Caki2 (cell line): ENCODE measurements at places on chromosomes 12 and 14.

- DNase-seq = no peak
These were observed 49.0 kb downstream of the TMEM117 start for GRCh38 chr12:43884683-43885410.

DNA sequence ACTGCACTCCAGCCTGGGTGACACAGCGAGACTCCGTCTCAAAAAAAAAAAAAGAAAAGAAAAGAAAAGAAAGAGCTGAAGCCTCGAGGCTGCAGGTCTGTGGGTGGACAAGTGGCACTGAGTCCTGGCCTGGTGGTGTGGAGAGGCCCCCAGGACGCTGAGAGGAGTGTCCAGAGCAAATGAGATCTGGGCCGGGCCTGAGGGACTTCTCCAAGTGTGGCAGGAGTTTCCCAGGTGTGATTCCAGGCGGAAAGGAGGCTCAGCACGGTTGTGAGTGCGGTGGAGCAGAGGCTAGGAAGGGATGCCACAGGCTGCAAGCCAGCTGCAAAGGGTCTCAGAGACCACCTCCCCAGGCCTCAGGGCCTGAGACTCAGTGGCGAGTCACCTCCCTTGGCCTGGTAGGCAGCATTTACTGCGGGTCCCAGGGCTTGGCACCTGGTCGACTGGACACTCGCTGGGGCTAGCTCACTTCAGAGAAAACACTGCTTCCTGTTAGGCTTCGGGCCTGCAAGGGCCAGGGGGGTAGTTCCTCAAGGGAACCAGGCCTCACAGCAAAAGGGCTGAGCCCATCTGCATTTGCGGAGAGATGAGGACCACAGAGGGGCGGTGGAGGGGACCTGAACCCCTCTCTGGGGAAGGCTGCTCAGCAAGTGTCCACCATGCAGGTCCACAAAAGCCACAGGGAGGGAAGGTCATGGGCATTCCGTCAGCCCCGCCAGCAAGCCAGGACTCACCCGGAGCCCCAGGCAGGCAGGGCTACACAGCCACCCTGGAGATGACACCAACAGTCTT, 11.7 kb downstream of the TTC7B start:
- DNase-seq = no peak

- no peak for DNase-seq
These were observed 2.5 kb upstream of the LALBA start for GRCh38 chr12:48572326-48572725.

DNA sequence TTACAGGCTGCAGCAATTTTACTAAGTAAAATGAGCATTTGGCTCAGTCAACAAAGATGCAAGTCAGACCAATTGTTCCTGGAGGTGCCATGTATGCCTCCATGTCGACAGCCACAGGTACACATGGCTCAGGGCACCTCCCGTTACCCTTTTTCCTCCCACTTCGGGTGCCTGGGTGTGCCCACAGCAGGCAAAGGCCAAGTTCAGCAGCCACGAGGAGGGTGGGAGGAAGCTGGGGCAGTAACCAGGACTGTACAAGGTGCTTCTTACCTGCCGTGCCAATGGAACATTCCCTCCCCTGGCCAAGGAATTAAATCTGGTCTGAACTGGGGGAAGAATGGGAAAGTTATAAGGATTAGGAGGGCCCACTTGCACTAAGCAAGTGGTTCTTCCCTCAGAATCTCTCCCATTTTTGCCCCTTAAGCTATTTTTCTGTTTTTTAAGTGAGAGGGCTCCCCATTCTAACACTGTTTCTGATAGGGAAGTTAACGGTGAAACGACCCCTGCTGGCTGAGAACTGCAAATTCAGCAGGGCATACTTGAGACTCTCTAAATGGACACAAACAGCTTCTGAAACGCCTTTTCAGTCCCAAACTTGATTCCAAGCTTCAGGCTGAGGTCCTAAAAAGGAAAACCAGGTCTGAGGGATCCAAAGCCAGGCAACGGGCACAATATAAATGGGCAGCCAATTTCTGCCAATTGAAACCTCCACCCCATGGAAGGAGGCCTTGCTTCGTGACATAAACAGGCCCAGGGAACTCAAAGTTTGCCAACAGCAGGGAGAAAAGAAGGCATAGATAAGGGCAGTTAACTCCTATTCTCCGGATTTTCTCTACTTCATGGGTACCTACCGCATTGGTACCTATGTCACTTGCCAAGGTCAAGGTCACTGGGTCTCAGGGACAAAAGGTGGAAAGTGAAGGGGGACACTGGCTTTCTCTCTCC, 24.8 kb downstream of the CLECL1 start:
- peak; percentile 19 for DNase-seq

- DNase-seq = no peak
These were observed 134.4 kb upstream of the FGD4 start for GRCh38 chr12:32264961-32265360.

DNA sequence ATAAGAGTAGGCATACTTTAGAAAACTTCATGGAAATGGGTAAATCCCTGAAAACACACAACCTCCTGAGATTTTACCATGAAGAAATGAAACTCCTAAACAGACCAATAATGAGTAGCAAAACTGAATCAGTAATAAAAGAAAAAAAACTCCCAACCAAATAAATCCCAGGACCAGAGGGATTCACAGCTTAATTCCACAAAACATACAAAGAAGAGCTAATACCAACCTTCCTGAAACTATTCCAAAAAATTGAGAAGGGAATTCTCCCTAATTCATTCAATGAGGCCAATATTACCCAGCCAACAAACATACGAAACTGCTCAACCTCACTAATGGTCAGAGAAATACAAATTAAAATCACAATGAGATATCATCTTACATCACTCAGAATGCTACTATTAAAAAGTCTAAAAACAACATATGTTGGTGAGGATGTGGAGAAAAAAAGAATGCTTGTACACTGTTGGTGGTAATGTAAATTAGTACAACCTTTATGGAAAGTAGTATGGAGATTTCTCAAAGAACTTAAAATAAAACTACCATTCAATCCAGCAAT, 97.3 kb upstream of the ST8SIA1 start:
- no peak for DNase-seq

GRCh38 chr12:42669553-42669952, 80.0 kb upstream of the PRICKLE1 start:
- no peak for DNase-seq

DNA sequence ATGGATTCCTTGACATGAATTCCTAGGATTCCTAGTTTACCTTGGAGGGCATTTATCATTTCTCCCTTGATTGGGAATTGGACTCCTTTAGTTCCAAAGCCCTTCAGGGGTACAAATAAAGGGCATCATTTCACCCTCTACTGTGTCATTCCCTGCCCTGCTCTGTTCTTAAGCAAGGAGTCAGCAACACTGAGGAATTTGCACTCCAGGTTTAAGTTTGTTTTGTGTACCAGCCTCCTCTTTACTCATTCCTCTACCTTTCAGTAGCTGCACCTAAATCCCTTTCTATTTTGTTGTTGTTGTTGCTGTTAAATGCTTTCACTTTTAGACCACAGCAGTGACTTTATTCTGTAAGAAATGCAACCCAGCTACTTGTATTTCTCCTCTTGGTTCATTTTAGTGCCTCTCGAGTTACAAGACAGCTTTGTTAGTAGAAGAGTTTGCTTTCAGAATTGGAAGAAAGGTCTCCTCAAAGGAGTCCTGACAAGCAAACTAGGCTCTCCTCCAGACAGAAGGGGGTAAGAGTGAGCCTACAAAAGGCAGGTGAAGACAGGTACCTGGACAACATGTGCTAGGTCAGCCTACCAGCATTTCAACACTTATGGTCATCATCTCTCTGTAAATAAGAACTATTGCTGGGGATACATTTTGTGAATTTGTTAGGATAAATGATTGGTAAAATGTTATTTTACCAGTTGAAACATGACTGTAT, 90.0 kb downstream of the RMST start:
- no peak for DNase-seq

- DNase-seq = no peak
These were observed 26.2 kb upstream of the ANKLE2 start for GRCh38 chr12:132787877-132788276.

DNA sequence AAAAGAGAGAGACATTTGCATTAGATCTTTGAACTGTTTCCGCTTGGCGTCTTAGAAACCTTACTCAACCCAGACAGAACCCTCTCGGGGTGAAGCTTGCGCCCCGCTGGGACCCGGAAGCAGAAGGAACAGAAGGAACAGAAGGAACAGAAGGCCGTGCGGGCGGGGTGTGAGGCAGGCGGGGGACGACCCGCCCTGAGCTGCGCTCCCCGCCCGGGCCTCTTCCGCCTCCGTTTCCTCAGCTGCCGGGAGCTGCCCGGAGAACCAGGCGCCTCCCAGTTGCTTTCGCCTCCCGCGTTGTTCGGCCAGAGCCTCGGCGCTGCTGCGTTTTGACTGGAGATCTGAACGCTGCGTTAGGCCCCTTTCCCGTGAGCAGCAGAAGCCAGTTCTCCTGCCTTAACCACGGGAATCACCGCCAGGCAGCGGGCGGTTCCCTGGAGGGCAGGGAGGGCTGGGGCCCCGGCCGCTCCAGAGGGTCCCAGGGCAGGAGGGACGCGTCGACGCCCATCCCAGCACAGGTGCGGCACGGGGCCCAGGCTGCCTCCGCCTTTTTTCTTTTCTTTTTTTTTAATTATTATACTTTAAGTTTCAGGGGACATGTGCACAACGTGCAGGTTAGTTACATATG, 19.3 kb upstream of the MMP17 start:
- DNase-seq = no peak

DNA sequence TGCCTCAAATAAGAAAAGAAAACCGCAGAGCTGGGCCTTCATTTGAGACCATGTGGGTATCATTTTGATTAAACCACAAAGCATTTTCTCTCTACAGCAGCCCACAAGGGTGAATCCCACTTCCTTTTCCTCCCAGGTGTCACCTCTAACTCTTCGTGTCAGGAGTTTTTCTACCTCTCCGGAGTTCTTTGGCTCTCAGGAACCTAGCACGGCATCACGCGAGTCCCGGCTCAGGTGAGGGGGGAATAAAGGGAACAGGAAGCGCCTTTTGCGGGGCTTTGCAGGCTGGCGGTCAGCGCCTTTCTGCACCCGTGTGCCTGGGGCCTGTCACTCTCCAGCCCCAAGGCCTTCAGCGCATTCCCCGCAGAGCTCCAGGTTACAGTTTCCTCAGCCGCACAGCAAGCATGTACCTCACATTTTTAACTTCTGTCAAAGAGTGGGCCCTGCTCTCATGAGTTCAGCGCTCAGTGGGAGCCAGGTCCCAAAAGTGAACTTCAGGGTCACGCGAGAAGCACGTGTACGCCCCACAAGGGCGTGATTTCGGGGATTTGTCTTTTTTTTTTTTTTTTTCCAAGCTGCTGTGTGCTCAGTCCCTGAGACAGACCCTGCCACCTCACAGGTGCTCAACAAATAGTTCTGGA, 740 bp upstream of the PRPF40B start:
- DNase-seq = no peak

- no peak for DNase-seq
These were observed 66.1 kb downstream of the PDZRN4 start for GRCh38 chr12:41254004-41254914.

DNA sequence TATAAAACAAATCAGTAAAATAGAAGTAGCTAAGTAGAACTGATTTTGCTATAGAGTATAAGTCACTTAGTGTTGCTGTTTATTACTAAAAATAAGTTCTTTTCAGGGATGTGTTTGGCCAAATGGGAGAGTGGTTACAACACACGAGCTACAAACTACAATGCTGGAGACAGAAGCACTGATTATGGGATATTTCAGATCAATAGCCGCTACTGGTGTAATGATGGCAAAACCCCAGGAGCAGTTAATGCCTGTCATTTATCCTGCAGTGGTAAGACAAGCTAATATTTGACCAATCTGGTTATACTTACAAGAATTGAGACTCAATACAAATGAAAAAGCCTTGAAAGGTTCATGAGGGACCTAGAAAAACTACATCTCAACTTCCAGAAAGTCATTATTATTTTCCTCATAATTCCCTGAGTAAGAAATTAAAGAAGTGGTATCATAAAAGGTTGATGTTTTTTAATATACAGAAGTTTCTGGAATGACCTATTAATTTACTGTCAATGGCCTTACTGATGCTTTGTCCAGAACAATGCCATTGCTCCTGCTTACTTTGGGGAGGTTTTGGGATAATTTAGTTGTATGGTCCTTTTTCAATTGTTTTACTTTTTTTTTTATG, 1.9 kb downstream of the LYZ start:
- no peak for DNase-seq

GRCh38 chr12:76520348-76520747, 39.2 kb downstream of the OSBPL8 start:
- no peak for DNase-seq
